ENCODE measurements at places on chromosomes 3 and 15.

DNA sequence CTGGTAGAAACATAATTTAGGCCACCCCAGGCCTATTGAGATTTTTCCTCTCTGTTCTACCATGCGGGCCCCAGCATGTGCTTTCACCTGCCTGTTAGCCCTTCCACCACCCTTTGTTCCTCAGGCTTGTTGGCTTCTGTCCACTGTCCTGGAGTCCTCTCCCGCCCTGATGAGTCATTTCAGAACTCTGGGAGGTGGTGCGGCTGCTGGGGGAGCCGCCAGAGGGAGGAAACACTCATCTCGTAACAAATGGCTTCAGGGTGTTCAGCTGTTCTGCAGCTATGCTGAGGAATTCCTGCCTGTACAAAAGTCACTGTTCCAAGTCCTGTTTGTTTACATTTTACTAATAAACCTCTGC is 36.3 kb downstream of the LRTM1 start:
- DNase-seq = no peak

DNA sequence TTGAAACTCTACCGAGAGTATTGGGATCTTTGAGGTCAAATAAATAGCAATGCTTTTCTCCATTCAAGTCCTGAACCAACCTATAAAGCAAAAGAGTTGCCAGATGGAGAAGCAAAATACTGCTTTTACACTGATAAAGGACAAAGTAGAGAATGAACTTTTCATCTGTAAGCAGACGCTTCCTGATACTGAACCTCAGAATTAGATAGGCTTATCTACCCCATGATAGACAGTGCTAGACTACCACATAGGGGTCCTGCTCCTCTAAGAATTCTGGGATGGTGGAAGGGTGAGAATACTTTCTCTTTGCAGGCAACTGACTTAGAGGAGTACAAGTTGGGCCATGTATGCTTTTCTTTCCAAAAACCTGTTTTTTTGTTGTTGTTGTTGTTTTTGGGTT is 9.5 kb downstream of the SAXO2 start:
- no peak for DNase-seq

GRCh38 chr15:52379395-52380106 is 83.9 kb upstream of the MYO5C start:
- DNase-seq = peak; percentile 73

DNA sequence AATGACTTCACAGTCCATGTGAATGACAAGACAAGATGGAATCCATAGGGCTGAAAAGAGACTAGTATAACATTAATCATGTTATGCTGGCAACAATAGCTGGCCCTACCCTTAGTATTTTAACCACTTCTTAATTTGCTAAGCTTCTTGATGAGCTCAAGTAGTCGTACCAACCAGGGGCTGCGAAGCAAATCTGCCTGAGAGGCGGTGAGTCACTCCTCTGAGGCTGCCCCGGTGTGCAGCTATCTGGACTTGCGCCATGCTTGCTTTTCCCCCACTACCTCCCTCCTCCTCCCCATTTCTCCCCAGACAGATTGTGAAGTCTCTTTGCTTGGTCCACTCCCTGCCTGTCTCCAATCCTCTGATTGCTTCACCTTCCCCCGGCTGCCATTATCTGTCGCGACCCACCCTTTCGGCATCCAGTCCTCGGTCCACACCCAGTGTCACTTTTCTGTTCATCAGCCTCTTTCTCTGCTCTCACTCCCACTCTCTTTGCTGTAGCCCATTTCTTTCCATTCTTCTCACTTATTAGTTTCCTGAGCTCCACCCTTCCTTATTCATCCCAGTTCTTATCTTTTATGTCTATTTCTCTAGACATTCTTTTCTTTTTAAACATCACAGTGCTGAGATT is 42.7 kb downstream of the DUT start:
- no peak for DNase-seq

DNA sequence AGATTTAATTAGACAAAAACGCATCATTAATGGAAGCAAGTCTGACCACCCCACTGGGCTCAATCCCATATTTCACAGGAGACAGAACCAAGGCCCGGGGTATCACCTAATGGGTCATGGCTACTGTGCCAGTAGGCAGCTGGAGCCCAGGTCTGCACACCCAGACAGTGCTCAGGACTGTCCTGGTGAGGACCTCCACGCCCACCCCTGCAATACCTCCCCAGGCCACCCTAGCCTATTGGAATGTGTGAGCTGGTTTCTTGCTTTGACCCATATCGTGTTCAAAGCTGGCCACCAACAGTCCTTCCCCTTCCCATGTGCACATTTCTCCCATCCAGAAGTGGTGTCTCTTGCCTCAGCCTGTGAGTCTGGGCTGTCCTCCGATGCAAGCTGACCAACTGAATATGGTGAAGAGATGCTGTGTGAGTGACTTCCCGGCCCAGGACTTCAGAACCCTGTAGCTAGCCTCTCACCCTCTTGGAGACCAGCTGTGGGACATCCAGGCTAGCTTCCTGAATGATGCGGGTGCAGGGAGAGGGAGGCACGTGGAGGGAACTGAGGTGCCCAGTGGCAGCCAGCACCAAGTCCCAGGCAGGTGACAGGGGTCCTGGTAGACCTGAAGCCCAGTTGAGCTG is 19.1 kb downstream of the SLC6A20 start:
- DNase-seq = no peak

- DNase-seq = no peak
Observed at GRCh38 chr15:34124651-34125050, 22.8 kb downstream of the PGBD4 start.

- DNase-seq = no peak
Observed at GRCh38 chr3:25510797-25511196, 82.7 kb downstream of the RARB start.

GRCh38 chr3:177068967-177069366 is 128.3 kb downstream of the TBL1XR1 start:
- DNase-seq = no peak

DNA sequence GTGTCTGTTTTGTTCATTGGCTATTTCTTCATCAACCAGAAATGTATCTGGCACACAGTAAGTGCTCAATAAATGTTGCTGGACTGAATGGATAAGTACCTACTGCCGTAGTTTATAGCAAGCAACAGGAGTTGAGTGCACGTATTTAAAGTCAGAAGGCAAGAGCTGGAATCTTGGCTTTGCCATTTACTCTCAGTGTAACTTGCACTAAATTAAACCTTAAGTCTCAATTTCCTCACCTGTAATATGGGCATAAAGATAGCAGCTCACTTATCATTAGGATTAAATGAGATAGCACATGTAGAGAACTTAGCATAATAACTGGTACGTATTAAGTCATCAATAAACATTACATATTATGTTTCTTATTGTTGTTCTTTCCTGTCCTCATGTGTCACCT is 13.0 kb upstream of the FAM174B start:
- DNase-seq = no peak

GRCh38 chr3:43855674-43856299 is 165.0 kb downstream of the ABHD5 start:
- DNase-seq = peak; percentile 7

GRCh38 chr3:144164352-144164751 is 192.7 kb downstream of the DIPK2A start:
- no peak for DNase-seq

- no peak for DNase-seq
Observed at GRCh38 chr3:19901337-19901736, 32.7 kb downstream of the EFHB start.

DNA sequence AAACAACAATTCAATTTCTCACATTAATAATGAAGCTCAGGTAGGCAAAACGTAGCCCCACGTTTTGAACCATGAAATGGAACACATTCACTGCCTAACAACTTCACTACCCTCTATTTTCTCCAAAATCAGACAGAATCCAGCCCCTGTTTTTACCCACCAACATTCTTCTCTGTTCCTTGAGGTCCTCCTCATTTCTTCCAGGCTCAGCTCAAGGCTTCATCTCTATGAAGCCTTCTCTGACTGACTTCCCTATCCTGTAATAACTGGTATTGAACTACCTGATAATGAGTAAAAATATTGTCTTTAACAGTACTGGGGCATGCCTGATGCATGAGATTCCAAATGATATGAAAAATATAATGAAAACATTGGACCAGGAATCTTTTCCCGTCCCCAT is 2.2 kb downstream of the TFRC start:
- DNase-seq = no peak

DNA sequence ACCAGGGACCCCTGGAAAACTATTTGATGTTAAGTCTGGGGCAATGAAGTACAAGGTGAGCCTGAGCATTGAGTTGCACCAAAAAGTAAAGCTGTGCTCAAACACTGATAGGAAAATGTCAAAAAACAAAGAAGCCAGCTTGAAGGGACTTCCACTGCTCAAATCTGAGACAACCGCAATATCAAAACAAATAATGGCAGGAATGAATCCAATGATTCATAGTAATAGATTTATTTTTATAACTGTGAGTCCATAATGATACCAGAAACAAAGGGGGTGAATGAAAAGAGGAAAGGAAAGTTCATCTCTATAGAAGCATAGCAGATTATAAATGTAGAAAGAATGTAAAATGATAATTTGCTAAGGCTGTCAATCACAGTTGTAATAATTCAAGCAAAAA is 237.3 kb upstream of the ZBTB20 start:
- DNase-seq = no peak

DNA sequence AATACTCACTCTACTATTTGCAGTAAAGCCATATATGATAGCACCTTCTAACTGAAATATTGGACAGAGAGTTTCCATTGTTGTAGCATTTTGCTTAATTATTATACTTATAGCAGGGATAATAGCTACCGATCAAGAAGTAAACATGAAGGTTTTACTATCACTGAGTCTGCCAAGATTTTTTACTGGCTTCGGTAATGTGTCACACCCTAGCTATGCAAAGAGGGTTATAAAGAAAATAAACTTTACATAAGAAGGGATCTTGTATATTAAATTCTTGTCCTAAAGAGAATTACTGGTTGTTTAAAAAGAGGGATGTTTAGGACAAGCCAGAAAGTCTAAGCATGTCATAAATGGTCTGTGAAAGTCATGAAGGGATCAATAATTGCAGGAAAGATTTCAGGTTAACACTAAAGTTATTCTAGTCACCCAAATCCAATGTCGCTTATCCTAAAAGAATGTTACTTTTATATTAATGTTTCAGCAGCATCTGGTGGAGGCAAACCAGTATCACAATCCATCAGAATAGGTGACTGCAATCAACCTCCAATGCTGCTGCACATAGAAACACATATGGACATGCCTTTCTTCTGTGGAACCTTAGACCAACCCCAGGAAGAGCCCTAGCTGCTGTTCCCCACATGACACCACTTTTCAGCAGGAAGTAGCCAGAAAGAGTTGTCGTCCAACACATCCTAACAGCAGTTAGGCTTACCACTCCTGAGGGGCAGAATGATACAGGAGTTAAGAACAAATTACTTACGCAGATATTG is 62.7 kb upstream of the GK5 start:
- no peak for DNase-seq

DNA sequence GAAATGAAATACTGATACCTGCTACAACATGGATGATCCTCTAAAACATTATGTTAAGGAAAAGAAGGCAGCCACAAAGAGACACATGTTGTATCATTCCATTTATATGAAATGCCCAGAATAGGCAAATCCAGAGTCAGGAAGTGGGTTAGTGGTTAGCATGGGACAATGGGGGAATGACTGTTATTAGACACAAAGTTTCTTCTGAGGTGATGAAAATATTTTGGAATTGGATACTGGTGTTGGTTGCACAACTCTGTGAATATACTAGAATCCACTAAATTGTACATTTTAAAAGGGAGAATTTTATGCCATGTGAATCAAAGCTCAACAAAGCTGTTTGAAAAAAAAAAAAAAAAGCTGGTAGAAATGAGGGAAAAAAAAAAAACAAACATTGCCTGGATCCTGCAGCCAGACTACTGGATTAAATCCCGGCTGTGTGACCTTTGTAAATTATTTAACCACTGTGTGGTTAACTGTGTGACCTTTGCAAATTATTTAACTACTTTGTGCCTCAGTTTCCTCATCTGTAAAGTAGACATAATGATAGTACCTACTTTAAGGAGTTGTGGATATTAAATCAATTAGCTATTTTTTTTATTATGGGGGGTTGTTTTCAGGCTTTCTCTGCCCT is 75.6 kb upstream of the PRICKLE2 start:
- no peak for DNase-seq

DNA sequence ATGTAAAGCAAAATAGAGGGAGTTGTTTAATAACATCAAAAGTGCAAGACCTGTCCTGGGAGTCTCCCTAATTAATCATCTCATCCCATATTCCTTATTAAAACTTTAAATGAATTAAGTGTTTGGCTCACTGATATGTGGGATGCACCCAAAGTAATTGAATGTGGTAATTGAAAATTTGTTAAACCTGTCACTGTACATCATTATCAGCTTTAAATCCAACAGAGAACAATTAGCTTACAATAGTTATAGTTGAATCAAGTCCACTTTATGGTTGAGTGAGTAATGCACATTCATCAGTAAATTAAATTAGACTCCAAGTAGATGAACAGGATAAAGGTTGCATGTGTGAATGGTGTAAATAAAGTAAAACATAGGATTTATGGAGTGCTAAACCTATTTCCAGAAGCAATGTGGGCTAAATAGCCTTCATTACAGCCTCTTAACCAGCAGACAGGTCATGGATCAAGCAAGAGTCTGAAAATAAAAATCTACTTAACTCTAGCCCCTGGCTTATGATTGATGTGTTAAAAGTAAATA is 608.2 kb upstream of the CCDC54 start:
- no peak for DNase-seq

DNA sequence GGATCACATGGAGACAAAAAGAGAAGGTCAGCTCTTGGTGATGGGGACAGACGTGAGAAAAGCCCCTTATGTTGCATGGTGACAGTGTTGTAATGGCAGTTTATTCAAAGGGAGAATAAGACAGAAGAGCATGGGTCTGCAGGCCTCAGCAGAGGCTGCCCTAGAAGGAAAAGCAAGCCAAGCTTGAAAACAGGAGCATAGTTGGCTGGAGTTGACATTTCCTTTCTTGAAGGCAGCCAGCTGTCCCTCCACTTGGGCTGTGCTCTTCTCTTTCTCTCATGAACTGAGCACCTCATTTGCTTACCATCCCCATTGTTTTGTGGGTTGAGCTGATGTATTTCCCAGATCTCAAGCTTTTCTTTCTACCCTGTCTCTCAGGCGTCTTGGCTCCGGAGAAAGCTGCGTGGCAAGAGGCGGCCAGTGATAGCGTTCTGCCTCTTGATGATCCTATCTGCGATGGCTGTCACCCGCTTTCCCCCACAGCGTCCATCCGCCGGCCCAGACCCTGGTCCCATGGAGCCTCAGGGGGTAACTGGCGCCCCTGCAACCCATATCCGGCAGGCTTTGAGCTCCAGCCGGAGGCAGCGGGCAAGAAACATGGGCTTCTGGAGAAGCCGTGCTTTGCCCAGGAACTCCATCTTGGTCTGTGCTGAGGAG is 52.9 kb downstream of the GASK1A start:
- no peak for DNase-seq

Data from stimulated activated effector memory CD8-positive, alpha-beta T cell treated with anti-CD3 and anti-CD28 coated beads, Interleukin-12 subunit alpha, Interleukin-12 subunit beta, amount 100 ng/mL, for 72 hours (primary cell).